Occipital lobe (tissue), 3 donors: ENCODE measurements at places on chromosomes 6 and 20. TPM values are rescaled to one million over a fixed set of nuclear protein-coding genes. Genes with fewer than 3 reads are reported as not detected.

- no peak for DNase-seq
These were observed 92.8 kb upstream of the FRMD1 start for GRCh38 chr6:168171673-168172353.

DNA sequence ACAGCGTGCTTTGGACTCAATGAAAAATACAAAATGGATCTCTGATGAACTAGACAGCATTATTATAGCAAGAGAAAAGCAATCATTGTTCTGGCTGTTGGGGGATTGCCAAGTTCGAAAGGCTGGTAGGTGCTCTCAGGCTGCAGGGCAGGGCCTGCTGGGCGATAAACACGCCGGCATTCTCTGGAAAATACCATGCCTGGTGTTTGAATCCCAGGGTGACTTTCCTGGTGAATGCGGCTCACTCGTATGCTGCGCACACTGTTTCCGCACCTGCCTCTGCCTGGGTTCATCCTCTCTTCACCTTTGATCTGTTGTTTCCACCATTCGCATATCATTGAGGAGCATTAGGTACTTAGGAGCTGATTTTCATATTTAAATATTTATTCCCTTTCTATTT, 37.4 kb downstream of the GCNT2 start:
- no peak for DNase-seq

DNA sequence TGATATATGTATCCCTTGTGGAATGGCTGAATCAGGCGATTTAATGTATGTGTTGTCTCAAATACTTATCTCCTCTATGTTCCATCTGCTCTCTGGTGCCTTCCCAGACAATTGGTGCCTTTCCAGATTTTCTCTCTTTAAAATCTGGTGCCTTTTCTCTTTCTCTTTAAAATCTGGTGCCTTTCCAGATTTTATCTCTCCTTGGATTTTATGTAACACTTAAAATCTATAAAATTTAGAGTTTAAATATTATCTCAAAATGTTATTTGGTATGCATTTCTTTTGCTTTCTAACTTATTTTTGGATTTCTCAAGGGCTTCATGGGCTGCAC, 116.3 kb downstream of the KIF13A start:
- no peak for DNase-seq

Gene NCOA6
- 60.8 TPM for total RNA-seq

DNA sequence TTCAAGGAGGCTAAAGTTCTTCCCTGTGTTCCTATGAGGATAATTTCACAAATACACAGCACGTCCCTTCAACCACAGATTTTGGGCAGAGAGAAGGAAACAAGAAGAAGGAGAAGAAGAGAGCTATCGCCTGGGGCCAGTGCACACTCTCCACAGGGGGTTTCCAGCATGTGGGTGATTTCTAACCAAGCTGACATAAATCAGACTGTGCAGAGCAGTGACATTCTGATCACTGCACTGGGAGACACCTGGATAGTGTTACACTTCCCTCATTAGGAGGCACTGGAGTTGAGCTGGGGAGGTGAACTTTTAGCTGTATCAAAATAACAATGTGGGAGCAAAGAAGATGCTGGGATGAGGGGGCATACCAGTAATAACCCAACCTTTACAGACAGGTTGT, 71.8 kb upstream of the CENPW start:
- no peak for DNase-seq

- no peak for DNase-seq
These were observed 369.0 kb downstream of the ARHGAP18 start for GRCh38 chr6:129340983-129341382.

Gene ROS1
- total RNA-seq = under 0.01 TPM

Gene RGS17
- total RNA-seq = 119 TPM

Gene ANGPT4
- not detected for total RNA-seq

DNA sequence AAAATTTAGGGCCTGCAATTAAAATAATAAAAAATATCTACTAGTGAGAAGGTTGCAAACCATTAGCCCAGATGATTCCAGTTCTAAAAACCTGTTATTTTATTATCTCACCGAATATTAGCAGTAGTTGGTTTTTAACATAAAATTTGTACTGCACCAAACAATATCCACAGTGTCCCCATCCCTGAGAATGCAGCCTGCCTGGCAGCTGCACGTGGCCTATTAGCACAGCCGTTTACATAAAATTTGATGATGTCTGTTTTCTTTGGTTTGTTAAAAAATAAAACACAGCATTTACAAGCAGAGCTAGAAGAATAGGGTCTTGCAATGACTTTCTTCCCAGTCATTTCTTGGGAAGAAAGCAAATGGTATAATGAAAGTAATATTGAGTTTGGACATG, 58.2 kb downstream of the FUT9 start:
- DNase-seq = no peak

GRCh38 chr6:145155873-145156782, 579.2 kb downstream of the EPM2A start:
- DNase-seq = peak; percentile 1

DNA sequence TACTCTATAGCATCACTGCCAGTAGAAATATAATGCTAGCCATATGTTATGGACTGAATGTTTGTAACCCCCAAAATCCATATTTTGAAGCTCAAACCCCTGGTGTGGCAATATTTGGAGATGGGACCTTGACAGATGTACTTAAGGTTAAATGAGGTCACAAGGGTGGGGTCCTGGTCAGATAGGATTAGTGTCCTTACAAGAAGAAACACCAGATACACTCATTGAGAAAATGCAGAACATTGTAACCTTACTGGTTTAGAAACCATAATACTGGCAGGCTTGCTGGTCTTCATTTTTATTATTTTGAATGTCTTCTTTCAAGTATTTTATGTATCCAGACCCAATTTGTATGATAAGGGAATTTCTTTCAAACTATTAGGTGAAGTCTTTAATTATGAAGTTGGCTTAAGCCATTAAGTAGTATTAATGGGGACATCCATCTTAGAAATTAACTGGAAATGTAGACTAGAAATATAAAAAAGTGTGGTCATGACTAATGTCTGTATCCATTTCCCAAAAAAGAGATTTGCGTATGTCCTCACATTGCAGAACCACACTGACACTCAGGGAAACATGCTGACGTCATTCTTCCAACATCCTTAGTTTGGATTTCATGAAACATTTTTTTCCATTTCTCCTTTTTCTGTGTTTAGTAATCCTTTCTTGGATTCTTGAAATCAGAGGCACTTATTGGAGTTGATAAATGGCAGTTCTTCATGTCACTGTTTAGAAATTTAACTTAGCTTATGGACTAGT, 32.4 kb downstream of the SLC16A10 start:
- no peak for DNase-seq

DNA sequence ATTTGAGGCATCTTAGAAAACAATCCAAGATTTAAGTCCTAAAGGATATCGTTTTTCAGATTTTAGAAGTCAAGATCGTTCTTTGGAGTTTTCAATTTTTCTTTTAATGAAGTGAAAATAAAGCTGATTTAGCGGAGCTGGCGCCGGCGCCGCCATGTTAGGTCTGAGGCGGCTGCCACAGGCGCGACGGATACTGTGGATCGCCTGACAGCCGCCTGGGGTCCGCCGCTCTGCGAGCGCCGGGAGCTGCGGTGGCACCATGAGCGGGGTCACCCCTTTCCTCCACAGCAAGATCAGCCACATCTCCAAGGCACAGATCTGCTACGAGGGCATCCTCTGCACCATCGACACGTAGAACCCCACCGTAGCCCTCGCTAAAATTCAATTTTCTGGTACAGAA, 247.2 kb downstream of the GJA1 start:
- DNase-seq = no peak

Gene CALHM5
- 0.78 TPM for total RNA-seq

GRCh38 chr20:9068841-9069663, at the start of gene PLCB4:
PLCB4 (plus strand) TSS chr20:9069087; CDS start chr20:9307815, 238,728 bp downstream.
- DNase-seq = peak; percentile 20

GRCh38 chr20:45416917-45417316, 976 bp downstream of the PIGT start:
- DNase-seq = no peak

DNA sequence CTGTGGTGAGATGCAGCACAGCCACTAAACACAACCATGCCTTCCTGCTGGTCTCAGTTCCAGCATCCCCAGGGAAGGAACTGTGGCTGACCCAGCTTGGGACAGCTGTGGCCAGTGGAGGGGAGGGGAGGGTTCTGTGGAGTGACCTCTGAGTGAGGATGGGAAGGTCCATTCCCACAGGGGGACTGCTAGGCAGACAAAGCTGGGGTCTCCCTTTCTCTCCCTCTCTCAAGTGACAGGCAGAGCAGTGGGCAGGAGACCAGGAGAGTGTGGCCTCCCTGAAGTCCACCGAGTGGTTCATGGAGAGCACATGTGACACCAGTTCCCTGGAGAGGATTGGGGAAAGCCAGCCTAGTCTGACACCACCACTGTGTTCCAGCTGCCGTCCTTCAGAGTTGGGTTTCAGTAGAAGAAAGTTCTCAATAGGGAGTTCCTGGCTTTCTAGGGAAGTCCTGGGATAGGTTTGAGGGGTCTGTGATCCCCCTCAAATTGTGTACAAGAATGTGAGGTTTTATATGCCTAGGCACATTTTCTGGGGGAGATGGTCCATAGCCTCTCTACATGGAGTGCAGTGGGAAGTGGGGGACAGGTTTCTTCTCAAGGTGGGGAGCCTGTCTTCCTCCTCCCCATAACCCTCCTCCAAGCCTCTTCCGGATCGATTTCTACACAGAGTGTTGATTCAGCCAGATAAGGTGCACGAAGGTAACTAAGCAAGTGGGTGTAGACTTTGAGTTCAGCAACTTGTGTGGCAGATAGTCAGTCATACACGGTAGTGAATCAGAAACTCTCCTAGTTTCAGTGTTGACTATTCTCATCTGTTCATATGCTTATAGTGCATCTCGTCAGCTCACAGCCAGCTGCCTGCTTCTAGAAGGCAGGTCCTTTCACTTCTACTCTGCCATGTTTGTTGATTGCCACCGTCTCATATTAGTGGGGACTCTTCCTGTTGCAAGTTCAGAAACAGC, 18.9 kb downstream of the MANBAL start:
- no peak for DNase-seq

DNA sequence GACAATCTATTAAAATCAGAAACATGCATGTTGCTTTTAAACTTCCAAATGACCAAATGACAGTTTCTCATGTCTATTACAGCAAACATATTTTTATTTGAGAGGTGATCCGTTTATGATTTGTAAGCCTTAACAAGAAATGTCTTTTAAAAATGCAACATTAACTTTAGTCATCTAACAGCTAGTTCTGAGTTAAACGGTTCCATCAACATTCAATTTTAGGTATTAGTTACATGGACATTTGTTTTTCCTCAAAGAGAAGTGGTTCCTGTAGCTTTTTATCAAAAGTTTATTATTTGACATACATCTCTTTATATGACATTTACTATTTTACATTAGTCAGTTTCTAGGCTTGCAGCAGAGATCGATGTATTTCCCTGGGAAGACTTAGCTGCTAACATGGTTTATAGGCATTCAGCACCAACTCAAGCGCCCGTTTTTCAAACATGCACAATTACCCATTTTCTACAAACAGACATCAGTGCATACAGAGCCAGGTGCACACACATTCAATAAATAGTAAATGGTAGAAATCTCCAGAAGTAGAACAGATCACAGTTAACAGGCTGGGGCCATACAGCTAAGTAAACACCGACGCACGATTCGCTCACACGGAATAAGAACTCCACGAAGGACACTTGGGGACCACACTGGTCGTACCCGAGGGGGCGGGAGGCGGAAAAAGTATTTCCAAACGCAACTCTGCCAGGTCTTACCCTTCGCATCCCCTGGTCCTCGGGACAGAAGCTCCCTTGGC, 882 bp downstream of the CNR1 start:
- no peak for DNase-seq

DNA sequence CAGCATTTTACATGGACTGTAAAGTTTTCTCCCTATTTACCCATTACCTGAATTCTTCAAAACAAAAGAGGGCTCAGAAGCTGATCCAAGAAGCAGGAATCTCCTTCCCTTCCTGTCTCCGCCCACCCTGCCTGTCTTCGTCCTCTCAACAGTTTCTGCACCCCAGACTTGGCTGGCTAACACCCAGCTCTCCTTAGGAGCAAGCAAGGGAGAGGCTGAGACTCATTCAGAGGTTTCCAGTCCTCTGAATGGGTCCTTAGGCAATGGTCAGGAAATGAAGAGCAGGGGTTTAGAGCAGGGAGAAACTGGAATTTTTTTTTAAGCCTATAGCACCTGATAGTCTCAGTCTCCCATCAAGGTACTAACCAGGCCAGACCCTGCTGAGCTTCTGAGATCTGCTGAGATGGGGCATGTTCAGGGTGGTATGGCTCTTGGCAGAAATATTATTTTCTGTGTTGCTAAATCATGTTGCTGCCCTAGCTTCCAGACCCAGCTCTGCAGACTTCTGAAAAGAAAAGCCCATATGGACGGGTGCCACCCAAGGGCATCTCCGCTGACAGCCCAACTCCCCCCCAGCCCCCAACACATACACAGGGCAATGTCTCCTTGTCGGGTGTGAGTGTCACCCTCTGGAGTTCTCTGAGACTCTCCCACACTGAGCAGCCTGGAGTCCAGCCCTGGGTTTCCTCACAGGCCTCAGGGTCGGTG, 74.6 kb upstream of the CD93 start:
- no peak for DNase-seq

DNA sequence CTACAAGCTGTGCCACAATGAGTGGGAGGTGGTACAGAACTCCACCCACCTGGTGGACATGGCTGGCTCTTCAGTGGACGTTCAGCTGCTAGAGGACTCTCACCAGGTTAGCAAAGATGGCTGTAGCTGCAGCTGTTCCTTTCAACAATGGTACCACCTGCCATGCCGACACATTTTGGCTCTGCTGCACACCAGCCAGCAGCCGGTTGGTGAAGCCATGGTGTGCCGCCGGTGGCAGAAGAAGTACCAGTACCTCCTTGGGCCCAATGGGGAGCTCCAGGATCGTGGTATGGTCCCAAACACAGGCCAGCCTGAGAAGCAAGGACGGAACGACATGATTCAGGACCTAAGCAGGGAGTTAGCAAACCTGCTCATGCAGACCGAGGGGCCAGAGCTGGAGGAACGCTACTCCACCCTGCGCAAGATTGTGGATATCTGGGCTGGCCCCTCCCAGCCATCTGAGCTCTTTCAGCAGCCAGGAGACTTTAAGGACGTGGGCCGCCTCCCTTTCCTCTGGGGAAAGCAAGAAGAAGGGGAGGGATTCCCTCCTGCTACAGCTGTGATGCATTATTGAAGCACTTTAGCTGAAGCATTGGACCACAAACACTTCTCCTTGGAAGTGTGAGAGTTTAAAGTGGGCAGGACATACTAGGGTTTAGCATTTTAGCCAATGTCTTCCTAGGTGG, 2.8 kb upstream of the ZSWIM1 start:
- no peak for DNase-seq

GRCh38 chr6:11197175-11197536, 35.3 kb downstream of the NEDD9 start:
- no peak for DNase-seq

Gene FERMT1
- 1.4 TPM for total RNA-seq

- no peak for DNase-seq
These were observed 748.7 kb downstream of the QKI start for GRCh38 chr6:164163239-164163638.

DNA sequence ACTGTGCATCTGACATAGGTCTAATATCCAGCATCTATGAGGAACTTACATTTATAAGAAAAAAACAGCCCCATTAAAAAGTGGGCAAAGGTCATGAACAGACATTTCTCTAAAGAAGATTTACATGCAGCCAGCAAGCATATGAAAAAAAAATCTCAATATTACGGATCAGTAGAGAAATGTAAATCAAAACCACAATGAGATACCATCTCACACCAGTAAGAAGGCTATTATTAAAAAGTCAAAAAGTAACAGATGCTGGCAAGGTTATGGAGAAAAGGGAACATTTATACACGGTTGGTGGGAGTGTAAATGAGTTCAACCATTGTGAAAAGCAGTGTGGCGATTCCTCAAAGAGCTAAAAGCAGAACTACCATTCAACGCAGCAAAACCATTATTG, 13.1 kb downstream of the METTL24 start:
- no peak for DNase-seq
